ENCODE measurements at places on chromosomes 3 and 15.

DNA sequence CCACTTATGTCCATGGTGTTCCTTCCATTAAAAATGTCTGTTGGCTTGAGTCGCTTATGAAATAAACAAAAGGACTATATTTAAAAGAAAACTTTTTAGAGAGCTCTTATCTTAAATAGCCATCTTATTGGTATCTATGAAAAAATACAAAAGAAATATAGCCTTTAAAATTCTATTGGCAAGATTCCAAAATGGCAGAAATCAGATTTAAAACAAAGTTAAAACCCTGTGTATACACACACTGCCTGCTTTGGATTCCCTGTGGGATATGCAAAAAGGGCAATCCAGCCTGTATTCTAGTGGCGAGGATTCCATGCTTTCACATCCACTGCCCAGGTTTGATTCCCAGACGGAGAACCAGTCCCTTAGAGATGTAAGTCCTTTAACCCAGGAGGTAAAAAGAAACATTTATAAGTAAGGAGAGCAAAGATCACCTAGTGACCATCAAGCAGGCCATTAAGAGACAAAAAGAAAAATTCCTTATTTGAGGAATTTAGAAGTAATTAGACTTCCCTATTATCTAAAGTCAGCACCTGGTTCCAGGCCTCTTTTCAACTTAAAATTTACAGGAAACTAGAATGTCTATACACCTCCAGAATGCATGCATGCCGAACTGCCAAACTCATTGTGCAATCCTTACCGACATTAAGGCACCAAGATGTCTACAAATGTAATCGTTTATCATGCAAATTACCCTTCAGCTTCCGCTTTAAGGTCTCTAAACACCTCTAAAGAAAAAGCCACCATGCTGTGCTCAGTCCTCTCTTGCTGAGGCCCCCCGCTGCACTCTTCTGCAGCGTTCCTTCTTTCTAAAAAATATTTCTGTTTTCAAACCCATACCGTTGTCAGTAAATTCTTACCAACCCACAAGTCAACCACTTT is 69.6 kb upstream of the STRIT1 start:
- no peak for DNase-seq

GRCh38 chr3:192931825-192932224 is 14.2 kb upstream of the MB21D2 start:
- DNase-seq: no peak

- no peak for DNase-seq
Measured at GRCh38 chr3:105774444-105775180, 94.2 kb downstream of the CBLB start.

DNA sequence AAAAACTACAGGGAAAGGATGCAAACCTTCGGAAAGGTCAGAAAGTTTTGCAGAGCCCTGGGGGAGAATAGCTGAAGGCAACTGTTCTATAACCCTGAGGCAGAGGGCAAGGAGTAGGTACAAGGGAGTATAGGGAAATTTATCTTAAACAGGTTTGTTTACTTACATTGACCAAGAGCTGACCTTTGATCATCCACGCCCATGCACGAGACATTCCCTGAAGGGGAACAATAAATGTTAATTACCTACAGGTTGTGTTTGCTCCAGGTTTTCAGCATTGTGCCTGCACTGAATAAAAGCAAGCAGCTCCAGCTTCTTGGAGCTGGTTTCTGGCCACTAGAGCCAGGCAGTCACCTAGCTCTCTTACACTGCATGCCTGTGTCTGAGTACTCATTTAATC is 524.5 kb upstream of the TGFBR2 start:
- DNase-seq: no peak

- peak; percentile 70 for DNase-seq
Measured at GRCh38 chr3:114899186-114899931, 247.7 kb downstream of the ZBTB20 start.

DNA sequence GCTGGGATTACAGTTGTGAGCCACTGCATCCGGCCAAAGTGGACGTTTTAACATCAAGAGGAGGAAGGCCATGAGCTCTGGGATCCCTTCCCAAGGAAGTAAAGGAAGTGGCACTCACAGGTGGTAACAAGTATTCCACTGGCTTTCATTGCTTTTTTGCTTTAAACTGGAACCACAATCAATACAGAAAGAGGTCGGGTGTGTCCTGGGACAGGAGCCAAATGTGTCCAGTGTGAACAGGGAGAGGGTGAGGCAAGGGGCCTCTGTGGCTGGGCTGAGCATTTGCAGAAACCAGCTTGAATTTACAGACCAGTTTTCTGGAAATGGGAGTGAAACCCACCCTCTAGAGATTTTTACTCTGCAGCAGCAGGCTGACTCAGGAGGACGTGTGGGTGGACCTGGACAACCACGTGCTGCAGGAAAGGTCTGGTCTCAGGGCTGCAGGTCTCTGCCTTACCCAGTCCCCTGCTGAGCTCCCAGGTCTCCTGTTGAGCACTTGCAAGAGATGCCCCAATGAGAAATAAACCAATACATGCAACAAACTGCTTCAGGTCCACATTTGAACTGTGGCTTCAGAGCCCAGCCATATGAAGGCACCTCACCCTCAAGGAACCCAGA is 42.8 kb upstream of the TMEM115 start:
- no peak for DNase-seq

GRCh38 chr15:35127717-35128116 is 42.6 kb upstream of the NANOGP8 start:
- DNase-seq: no peak

- no peak for DNase-seq
Measured at GRCh38 chr15:64045774-64046420, 388 bp downstream of the DAPK2 start.

- no peak for DNase-seq
Measured at GRCh38 chr15:92662762-92663161, 7.2 kb upstream of the FAM174B start.

GRCh38 chr3:190618330-190619030 is 104.6 kb downstream of the IL1RAP start:
- no peak for DNase-seq

DNA sequence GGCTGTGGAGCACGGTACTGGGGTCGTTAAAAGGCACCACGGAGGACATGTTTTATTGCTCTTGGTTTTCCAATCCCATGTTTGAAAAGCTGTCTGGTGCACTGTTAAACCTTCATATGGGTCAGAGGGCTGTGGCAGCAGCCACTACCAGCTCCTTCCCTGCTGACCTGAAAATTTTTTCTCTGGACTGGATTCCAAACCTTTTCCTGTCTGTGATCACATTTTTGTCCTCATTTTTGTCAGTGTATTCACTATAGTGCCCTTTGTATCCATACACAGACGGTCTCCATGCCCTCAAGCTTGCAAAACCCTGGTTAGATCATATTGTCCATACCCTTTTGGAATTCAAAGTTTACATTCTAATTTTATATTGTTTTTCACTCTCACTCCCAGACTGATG is 70.5 kb downstream of the NME9 start:
- DNase-seq: no peak

DNA sequence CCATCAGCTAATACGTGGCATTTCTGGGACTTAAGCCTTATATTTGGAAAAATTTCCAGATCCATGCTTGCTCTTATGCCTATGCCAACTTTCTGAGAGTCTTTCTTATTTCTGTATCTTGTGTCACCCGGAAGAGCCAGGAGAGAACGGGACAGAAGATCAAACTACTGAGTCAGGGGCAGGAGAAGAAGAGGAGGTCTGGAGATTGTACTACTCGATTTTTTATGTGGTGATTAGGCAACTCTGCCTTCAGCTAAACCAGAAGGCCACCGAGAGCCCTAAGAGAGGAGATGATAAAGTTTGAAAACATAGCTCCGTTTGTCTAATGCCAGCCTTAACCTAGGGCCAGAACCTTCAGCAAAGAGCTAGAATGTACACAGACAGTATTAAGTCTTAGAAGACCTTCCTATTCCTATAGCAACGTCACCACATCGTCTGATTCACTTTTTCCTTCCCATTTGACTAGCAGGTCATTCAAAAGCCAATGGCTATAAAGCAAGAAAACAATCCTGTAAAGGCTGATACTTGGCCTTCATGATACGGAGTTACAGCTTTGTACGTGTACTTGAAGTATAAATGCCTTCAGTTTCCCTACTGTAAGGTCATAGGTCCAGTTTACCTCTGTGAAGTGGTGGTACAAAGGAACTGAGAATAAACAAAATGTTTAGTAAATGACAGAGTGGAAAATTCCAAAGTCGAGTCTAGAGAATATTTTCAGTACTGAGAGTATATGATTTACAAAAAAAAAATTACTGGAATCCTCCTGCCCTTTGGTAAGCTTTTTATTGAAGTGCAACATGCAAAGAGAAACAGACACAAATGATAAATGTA is 96.1 kb upstream of the ICE2 start:
- no peak for DNase-seq

GRCh38 chr3:73808862-73809509 is 184.2 kb upstream of the PDZRN3 start:
- DNase-seq: no peak

DNA sequence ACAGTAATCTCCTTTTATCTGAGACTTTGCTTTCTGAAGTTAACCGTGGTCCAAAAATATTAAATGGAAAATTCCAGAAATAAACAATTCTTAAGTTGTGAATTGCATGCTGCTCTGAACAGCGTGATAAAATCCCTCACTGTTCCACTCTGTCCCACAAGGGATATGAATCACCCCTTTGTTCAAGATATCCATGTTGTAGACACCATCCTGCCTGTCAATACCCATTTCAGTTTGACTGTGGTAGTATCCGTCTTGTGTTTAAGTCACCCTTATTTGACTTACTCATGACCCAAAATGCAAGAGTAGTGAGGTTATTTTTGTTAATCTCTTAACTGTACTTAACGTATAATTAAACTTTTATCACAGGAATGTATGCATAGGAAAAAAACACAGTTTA is 435.0 kb downstream of the SHQ1 start:
- no peak for DNase-seq

DNA sequence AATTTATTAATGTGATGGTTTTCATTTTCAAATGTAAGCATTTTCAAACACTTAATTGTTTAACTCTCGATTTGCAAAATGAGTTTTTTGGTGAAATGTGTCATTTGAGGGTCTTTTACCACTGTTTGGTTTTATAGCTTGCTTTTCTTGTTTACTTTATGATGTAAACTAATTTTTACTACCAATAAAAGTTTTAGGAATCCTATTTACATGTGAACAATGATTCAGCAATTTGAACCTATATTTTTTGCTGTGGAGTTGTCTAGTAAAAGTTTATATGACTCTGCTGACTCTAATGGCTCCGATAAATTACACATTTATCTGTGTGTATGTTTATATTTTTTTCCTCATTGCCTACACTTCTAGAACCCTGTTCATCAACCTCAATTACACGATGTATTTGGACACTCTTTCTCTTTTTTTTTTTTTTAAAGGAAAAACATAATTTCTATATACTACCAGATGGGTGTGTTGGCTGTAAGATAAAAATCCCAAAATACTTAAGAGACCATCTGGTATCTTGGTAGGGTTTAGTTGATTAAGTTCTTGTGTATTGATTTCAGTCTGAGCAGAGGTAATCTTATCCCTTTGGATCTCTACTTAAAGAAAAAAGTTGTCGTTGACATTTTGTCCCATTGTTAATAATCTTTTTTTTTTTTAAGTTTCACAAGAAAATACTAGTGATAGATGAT is 89.5 kb downstream of the PTPRG start:
- no peak for DNase-seq

- peak; percentile 53 for DNase-seq
Measured at GRCh38 chr3:129596194-129597086, 10.0 kb downstream of the PLXND1 start.

GRCh38 chr15:69931156-69931555 is 166.6 kb downstream of the TLE3 start:
- DNase-seq: no peak

- no peak for DNase-seq
Measured at GRCh38 chr15:39283531-39283930, 297.3 kb upstream of the THBS1 start.

GRCh38 chr15:42503825-42504224 is 8.4 kb downstream of the SNAP23 start:
- DNase-seq: no peak

DNA sequence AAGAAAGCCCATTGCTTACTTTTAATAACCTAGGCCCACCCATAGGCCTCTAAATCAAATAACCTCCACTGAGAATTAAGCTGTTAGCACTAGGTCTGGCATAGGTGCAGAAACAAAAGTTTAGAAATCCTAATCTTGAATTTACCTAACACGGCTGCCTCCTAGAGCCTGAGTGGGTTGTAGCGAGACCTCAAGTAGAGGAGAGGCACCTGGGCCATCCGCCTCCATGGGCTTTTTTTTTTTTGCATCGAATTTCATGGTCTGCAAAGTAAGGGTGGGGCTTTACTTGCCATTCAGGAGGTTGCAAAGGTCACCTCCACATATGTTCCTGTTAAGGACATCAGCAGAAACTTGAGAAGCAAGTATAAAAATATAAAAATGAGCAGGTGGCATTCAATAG is 6.6 kb upstream of the TPM1 start:
- DNase-seq: no peak

GRCh38 chr15:35078221-35078915 is 6.7 kb downstream of the NANOGP8 start:
- peak; percentile 8 for DNase-seq

DNA sequence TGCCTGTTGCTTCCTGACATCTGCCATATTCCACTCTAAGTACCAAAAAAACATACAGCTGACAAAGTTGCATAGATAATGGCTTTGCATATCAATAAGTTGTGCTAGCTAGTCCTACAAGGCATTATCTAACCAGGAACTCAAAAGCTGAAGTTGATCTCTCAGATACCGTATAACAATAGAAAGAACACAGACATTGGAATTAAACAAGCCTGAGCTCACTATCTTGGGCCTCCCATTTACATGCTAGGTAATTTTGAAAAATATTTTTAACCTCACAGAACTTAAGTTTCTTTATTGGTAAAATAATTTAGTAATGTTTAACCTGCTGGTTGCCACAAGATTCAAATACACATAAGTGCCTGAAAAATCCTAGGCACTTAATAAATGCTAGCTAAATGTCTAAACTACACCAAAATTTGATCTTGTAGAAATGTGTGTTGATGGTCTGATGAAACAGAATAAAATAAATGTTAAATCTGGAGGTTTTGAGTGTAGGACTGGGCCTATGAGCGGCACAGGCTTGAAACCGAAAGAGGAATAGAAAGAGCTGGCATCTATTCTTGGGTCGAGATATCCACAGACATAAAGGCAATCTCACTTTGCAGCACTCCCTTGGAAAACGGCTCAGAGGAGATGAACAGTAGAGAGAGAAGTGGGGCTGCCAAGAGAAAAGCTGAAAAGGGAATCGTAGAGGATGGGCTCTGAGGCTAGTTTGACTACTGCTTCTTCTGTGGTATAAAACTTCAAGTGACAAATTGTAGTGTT is 29.9 kb upstream of the TTC14 start:
- no peak for DNase-seq

GRCh38 chr3:143170676-143171075 is 51.1 kb downstream of the CHST2 start:
- no peak for DNase-seq

DNA sequence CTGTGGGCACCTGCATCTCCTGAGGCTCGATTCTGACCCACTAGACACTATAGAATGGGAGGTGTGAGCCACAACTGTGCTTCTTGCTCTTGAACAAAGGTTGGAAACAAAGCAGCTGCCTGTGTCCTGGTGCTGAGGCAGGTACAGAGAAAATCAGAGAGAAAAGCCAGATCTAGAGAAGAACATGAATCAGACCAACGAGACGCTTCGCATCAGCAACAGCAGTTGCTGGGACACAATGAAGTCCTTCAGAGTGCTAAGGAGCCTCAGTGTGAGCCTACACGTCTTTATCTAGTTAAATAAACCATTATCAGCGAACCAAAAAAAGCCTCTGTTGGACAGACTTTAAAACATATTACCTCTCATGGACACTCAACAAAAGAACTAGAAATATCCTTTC is 86.3 kb upstream of the MEX3B start:
- DNase-seq: no peak

All from kidney glomerular epithelial cell (primary cell).